RCC 7860 (cell line): ENCODE measurements at places on chromosomes 1 and 21.

DNA sequence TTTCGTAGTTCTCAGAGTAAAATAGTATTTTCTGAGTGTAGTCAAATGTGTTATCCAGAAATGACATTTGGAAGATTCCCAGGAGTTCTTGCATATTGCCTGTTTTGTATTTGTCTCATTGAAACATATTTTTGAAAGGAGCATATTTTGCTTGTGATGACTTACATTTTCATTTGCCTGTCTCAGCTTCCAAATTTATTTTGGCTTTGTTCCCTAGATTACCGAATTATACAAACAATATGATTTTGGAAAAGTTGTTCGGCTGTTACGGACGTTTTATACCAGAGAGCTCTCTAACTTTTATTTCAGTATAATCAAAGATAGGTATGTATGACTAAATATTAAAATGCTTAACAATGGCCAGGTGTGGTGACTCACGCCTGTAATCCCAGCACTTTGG, 46.0 kb downstream of the IARS2 start:
- DNase-seq = no peak

- DNase-seq = no peak
Measured at GRCh38 chr1:205434738-205435137, 12.9 kb upstream of the LEMD1 start.

- DNase-seq = no peak
Measured at GRCh38 chr1:31522556-31522845, 53.8 kb upstream of the TINAGL1 start.

DNA sequence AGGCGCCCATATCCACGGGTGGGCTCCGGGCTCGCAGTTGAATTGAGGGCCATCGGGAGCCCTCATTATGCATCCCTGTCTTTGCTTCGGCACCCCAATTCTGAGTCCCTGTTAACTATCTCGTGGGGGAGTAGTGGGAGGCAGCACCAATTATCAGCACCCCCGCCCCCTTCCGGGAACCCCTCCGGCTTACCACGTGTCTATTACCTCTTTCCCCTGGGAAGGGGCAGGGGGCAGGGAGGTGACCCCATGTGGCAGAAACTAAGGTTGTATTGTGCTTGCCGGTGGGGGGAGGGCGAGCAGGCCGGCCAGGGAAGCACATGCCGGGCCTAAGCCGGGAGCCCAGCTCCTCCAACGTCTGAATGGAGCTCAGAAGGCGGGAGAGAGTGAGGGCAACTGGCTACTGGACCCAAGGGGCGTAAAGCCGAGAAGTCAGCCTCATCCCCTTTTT, 1.0 kb downstream of the LIN28A start:
- DNase-seq = no peak

GRCh38 chr1:28744184-28744583, 7.4 kb downstream of the YTHDF2 start:
- no peak for DNase-seq

DNA sequence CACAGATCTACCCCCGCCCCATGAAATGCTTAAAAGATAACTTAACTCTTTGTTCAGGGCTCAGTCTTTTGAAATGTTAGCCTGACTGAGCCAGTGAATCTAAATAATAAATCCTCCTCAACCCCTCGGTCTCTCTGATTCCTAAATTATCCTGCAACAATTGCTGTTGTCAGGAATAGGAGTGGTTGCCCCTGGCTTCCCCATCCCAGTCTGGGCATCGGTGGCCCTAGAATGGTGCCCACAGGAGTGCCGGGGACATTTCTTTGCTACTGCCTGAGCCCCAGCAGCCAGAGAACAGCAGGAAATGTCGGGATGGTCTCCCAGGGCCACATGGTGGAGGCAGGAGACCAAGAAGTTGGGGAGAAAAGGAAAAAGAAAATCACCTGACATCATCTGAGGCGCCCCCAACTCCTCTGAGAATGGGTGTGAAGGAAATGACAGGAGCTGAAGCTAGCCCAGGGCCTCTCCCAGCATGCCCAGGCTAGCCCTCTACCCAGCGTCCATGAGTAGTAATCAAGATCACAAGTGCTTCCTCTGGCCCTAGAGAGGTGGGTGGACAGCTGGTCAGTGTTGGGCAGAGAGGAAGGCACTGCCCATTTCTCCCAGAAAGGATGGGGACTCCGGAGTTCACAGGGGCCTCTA, 1.6 kb downstream of the PADI4 start:
- no peak for DNase-seq

DNA sequence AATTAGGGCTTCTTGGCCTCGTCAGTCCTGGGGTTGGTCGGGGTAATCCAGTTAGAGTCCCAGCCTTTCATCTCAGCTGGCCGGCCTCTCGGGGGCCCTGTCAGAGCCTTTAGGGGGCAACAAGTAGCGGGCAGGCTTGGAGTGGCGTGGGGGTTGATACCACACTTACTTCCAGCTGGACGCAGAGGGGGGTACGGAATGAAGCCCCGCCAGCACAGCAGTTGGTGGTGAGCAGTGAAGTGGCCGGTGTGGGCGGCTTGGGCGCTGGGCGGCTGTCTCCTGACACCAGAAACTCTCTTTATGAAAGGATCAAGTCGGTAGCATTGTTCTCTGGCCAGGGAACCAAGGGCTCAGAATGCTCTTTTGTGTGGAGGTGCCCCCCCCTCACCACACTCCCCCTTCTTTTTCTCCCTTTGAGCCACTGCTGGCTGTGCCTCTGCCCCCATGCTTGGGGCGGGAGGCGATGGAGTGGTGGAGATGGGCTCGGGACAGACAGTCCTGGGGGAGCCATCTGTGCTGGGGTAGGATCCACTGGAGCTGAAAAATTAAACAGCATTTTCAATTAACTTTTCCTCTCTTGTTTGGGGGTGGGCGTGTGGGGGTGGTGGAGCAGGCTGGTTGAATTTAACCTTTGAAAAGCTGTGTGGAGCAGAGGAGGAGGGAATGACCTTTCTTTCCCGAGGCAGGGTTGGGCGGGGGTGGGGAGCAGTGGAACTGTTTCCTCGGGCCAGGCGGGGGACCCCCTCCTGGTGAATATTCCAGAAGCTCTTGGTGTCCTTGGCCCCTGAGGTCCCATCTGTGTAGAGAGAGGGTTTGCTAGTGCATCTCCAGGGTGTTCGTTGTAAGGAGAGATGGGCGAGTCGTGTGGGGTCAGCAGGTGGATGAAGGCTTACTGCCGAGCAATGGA, 102.7 kb downstream of the RNF220 start:
- DNase-seq = no peak
